GM12878 (cell line): ENCODE measurements at places on chromosomes 7 and 10. TPM values are rescaled to one million over a fixed set of nuclear protein-coding genes. Genes with fewer than 3 reads are reported as not detected.

The EBF3 gene
- not detected in 2 replicates for total RNA-seq

GRCh38 chr7:116417593-116418345 lies 81.8 kb upstream of the CAV2 start:
- no peak overlapping the region for H3K27ac ChIP-seq
- H3K4me1 ChIP-seq, result no peaks in the 10 kb centered on the region
- peaks cover 3% of the 10 kb centered on the region; the same call in 1 of the 2 replicates for H3K27me3 ChIP-seq
- no peak for DNase-seq

GRCh38 chr7:151993977-151994676 lies 31.3 kb upstream of the GALNT11 start:
- H3K4me1 ChIP-seq, result no peaks in the 10 kb centered on the region
- no peak for DNase-seq
- H3K27ac ChIP-seq, result no peak overlapping the region
- H3K36me3 ChIP-seq, result no peaks in the 10 kb centered on the region
- no peaks in the 10 kb centered on the region for H3K27me3 ChIP-seq
- H3K4me3 ChIP-seq, result no peak overlapping the region

- peak overlapping the region; percentile 62 for H3K27ac ChIP-seq
- peak overlapping the region; percentile 94 for H3K4me3 ChIP-seq
- no peaks in the 10 kb centered on the region for H3K36me3 ChIP-seq
Observed at GRCh38 chr7:42932811-42933591, 825 bp downstream of the MRPL32 start.

The UPK3BL1 gene
- total RNA-seq, result 21.8 and 25.8 TPM in 2 replicates

DNA sequence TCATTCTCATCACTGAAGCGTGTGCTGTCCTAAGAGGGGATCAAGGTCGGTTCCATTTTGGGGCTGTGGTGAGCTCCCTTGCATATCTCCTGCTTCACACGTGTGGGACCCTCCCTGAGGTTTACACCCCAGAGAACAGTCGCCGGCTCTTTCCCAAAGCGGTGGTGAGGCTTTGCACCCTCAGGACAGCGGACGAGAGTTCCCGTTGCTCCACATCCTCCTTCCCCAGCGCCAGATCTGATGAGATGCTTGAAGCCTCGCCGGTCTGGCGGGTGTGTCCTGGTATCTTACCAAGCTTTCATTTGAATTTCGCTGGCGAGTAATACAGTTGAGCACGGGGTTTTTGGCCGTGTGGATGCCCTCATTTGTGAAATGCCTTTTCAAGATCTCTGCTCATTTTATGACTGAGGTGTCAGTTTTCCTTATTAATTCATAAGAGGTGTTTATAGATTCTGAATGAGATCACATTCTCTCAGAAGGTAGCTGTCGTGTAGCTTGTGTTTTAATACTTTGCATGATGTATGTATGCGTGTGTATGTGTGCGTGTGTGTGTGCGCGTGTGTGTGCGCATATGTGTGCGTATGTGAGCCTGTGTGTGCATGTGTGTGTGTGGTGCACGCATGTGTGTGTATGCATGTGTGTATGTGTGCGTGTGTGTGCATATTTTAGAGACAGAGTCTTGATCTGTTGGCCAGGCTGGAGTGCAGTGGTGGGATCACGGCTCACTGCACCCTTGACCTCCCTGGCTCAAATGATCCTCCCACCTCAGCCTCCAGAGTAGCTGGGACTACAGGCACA lies 30.7 kb downstream of the ELFN1 start:
- no peaks in the 10 kb centered on the region for H3K4me1 ChIP-seq
- no peak overlapping the region for H3K4me3 ChIP-seq
- no peak for DNase-seq
- H3K27me3 ChIP-seq, result no peaks in the 10 kb centered on the region

The KNDC1 gene
- 0.05 TPM in 1 of 2 replicates, not detected in the other for total RNA-seq

The GSTO2 gene
- total RNA-seq, result 0.26 and 0.48 TPM in 2 replicates

The TMEM273 gene
- total RNA-seq, result 20.9 and 23.5 TPM in 2 replicates

DNA sequence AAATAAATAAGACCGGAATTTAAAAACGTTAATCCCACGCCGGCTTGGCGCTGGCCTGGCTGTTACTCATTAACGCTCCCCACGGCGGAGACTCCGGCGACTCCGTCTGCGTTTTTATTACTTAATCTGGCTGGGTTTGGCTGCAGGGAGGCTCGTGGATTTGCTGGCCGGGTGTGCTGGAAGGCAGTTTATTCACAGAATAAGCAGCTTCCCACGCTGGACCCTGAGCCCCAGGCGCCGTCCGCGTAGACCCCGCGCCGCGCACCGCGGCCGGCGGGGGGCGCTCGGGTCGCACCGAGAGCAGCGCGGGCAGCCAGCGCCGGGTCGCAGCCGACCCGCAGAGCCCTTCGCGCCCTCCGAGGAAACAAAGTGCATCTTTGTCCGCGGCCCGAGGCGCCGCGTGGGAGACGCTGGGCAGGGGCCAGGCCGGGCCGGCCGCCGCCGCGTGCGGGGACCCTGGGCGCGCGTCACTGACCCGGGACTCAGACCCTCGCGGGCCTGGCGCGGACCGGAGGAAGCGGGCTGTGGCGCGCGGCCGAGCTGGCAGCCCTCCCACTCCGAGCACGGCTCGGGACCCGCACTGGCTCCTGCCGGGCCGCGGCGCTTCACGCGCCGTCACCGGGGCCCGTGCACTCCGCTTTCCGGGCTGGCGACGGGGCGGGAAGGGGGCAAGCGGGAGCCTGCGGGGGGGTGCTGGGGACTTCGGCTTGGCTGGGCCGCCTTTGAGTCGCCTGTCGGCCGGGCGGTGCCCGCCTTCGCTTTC lies 587 bp upstream of the GRK5 start:
- H3K36me3 ChIP-seq, result no peaks in the 10 kb centered on the region
- peak overlapping the region; percentile 85 for H3K27ac ChIP-seq
- no peaks in the 10 kb centered on the region for H3K27me3 ChIP-seq
- no peak for DNase-seq

- no peak for DNase-seq
- no peak overlapping the region for H3K4me3 ChIP-seq
- H3K27ac ChIP-seq, result no peak overlapping the region
- peaks cover 4% of the 10 kb centered on the region for H3K27me3 ChIP-seq
- no peaks in the 10 kb centered on the region for H3K36me3 ChIP-seq
Observed at GRCh38 chr10:123665491-123666286, 466 bp upstream of the GPR26 start.

- no peak for DNase-seq
- no peak overlapping the region for H3K27ac ChIP-seq
- H3K27me3 ChIP-seq, result no peaks in the 10 kb centered on the region
Observed at GRCh38 chr10:72109636-72110157, 21.3 kb upstream of the SPOCK2 start.

DNA sequence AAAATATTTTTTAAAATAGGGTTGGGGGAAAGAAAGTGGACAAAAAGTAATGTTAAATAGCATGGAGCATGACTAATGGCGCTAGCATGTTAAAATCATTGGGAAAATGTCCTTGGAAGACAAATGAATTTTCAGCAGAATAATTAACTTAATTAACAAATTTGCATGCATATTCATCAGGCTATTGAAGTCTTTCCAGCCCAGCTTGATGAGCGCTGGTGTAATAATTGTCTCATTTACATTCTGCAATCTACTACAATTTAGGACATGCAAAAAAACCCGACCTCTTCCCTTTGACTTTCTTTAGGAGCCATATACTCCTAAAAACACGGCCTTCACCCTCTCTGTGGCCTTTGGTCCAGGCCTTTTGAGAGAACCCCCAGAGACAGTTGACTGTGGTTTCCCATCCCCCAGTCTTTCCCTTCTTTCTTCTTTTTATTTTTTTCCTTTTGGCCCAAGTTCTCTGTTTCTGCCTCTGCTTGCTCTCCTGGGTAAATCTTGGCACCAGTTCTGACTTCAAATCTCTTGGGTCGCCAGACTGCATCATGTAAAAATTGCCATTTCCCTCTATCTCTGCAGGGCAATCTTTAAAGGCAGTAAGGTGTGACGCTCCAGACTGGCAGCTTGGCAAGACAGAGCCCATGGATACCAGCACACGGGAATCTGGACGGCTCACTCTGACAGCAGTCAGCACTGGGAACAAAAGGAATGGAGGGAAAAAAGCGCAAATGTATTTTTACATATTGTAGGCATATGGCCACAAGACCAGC lies 105.5 kb downstream of the NEUROD6 start:
- no peaks in the 10 kb centered on the region for H3K4me1 ChIP-seq
- H3K4me3 ChIP-seq, result no peak overlapping the region
- no peaks in the 10 kb centered on the region for H3K36me3 ChIP-seq
- DNase-seq, result no peak
- no peak overlapping the region for H3K27ac ChIP-seq
- H3K27me3 ChIP-seq, result no peaks in the 10 kb centered on the region

DNA sequence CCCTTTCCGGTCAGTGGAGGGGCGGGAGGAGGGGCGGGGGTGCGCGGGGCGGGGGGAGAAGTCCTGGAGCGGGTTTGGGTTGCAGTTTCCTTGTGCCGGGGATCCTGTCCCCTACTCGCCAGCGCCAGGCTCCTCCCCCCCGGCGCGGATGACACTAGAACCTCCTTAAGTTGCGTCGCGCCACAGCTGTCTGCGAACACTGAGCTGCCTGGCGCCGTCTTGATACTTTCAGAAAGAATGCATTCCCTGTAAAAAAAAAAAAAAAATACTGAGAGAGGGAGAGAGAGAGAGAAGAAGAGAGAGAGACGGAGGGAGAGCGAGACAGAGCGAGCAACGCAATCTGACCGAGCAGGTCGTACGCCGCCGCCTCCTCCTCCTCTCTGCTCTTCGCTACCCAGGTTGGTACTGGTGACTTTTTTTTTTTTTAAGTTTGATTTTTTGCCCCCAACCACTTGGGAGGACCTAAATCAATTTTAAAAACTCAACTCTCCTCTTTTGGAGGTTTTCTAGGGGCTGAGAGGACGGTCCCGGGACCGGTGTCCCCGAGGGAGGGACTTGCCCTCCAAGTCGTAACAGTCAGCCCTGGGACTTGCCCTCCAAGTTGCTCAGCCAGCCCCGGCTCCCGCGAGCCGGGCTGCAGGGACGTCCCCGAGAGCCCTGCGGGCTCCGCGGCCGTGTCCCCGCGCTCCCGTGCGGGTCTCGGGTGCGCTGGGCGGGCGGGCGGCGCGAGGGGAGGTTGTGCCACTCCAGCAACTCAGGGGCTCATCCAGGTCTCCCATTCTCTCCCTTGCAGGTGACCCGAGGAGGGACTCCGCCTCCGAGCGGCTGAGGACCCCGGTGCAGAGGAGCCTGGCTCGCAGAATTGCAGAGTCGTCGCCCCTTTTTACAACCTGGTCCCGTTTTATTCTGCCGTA lies at the start of gene GATA3:
TSS of gene GATA3 (plus strand) at position 195 of the 914 bp plus-strand sequence. CDS start 968 bp downstream, outside the sequence.
- peaks cover 7% of the 10 kb centered on the region; the same call in 1 of the 2 replicates for H3K27me3 ChIP-seq
- peaks cover 2% of the 10 kb centered on the region; the same call in 1 of the 2 replicates for H3K4me1 ChIP-seq
- no peak for DNase-seq
- no peaks in the 10 kb centered on the region for H3K36me3 ChIP-seq
- H3K4me3 ChIP-seq, result peak within 1 kb of the TSS; percentile 63

- no peak overlapping the region for H3K27ac ChIP-seq
- no peaks in the 10 kb centered on the region for H3K4me1 ChIP-seq
- no peaks in the 10 kb centered on the region for H3K36me3 ChIP-seq
Observed at GRCh38 chr10:57303566-57303965, 942.5 kb upstream of the ZWINT start.

- H3K27ac ChIP-seq, result no peak overlapping the region
- H3K36me3 ChIP-seq, result peaks cover 2% of the 10 kb centered on the region; the same call in 1 of the 2 replicates
- H3K27me3 ChIP-seq, result no peaks in the 10 kb centered on the region
- no peak for DNase-seq
Observed at GRCh38 chr10:75159519-75159918, 48.1 kb downstream of the SAMD8 start.

The ZNF22 gene
- total RNA-seq, result 31.1 and 34.7 TPM in 2 replicates

DNA sequence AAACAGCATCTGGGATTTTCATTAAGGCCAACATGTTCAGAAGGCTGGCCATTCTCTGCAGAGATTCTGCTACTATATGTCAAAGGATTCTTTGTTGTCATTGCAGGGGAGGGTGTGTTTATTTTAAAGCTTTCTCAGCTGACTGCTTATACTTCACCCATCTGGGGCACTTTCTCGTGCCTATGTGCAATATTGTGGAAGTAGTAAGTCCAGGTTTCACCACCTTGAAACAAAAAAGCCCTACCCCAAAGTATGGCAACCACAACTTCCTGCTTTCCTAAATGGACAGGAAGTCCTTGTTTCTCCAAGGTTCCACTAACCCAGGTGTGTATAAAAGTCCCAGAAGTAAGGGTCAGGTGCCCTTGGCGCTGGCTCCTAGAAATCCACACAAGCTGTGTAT lies 58.7 kb upstream of the COL1A2 start:
- no peaks in the 10 kb centered on the region for H3K27me3 ChIP-seq
- no peaks in the 10 kb centered on the region for H3K4me1 ChIP-seq
- no peaks in the 10 kb centered on the region for H3K36me3 ChIP-seq
- no peak overlapping the region for H3K27ac ChIP-seq

The ACSM6 gene
- total RNA-seq, result not detected in 2 replicates

DNA sequence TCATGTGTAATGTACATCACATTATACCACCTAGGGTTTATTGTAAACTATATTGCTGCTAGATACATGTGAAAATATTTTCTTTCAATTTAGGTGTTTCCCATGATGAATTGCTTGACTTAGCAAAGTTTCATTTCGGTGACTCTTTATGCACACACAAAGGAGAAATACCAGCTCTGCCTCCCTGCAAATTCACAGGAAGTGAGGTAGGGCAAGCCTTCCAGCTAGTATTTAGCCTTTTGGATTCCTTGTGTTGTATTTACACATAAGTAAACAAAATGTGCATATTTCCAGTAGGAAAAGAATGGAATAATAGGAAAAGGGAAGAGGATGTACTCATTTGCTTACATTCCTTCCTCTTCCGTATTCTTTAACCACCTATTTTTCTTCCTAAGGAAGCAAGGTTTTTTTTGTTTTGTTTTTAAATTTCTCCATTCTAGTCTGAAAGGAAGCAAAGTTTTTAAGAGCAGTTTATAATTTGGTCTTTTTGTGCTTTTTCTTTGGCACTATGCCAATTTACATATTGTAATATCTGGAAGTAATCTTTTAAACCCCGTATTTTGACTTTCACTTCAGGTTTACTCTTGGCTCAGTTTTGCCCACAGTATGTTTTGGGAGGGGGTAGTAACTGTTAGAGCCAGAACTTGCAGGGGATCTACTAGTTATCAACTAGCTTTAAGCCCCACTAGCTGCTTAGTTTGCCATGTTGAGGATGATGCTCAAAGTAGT lies 10.4 kb downstream of the PMPCB start:
- H3K27ac ChIP-seq, result peak overlapping the region; percentile 33; the same call in 1 of the 2 replicates
- H3K36me3 ChIP-seq, result peaks cover 44% of the 10 kb centered on the region
- no peak overlapping the region for H3K4me3 ChIP-seq
- H3K27me3 ChIP-seq, result no peaks in the 10 kb centered on the region
- no peak for DNase-seq

DNA sequence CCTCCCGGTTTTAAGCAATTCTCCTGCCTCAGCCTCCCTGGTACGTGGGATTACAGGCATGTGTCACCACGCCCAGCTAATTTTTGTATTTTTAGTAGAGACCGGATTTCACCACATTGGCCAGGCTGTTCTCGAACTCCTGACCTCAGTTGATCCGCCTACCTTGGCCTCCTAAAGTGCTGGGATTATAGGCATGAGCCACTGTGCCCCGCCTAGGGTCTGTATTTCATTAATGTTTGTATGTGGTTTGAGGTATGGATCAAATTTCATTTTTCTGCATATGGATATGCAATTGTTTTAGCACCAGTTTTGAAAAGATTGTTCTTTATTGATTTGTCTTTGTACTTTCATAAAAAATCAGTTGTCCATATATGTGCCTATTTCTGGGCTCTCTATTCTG lies 26.0 kb downstream of the CYP26A1 start:
- no peak overlapping the region for H3K27ac ChIP-seq
- H3K4me1 ChIP-seq, result no peaks in the 10 kb centered on the region
- DNase-seq, result no peak
